ENCODE measurements at places on chromosomes 7 and 10. TPM values are rescaled to one million over a fixed set of nuclear protein-coding genes. Genes with fewer than 3 reads are reported as not detected.

DNA sequence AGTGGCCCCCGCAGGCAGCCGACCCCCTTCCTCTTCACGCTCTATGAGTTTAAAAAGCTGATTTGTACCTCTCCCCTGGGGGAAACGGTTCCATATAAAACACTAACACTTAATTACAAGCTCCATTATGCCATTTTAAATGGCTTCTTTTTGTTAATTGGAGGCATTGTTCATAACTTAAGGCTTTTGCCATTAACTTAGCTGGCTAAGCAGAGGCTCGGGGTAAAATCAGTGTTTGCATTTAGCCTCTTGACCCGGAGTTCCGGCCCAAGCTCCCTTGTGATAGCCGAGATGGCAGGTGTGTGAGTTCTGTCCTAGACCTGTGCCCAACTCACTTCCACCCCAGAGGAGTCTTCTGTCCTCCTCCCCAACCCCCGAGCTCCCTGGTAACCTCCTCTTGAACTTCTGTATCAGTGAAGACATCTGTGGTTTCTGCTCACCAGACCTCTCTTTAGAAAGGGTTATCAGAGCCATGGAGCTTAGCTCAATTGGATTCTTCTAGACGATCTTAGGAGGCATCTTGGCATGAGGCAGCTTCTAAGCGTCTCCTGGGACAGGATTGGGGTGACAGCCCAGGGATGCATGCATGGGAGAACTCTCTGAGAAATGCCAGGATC, 34.2 kb upstream of the SH2B2 start:
- no peak overlapping the region for H3K27ac ChIP-seq
- no peaks in the 10 kb centered on the region for H3K36me3 ChIP-seq
- H3K4me1 ChIP-seq, result no peaks in the 10 kb centered on the region

- no peak overlapping the region for H3K27ac ChIP-seq
- no peaks in the 10 kb centered on the region for H3K36me3 ChIP-seq
- H3K27me3 ChIP-seq, result no peaks in the 10 kb centered on the region
Observed at GRCh38 chr7:158107806-158108205, 479.8 kb downstream of the PTPRN2 start.

GRCh38 chr10:31526681-31527080, 207.7 kb downstream of the ZEB1 start:
- DNase-seq, result no peak
- H3K27me3 ChIP-seq, result no peaks in the 10 kb centered on the region
- H3K27ac ChIP-seq, result no peak overlapping the region
- H3K4me1 ChIP-seq, result no peaks in the 10 kb centered on the region

- no peak overlapping the region for H3K4me3 ChIP-seq
- no peaks in the 10 kb centered on the region for H3K36me3 ChIP-seq
- no peaks in the 10 kb centered on the region for H3K4me1 ChIP-seq
- peak; percentile 90 for DNase-seq
Observed at GRCh38 chr7:1919539-1920265, 249.6 kb downstream of the ELFN1 start.

DNA sequence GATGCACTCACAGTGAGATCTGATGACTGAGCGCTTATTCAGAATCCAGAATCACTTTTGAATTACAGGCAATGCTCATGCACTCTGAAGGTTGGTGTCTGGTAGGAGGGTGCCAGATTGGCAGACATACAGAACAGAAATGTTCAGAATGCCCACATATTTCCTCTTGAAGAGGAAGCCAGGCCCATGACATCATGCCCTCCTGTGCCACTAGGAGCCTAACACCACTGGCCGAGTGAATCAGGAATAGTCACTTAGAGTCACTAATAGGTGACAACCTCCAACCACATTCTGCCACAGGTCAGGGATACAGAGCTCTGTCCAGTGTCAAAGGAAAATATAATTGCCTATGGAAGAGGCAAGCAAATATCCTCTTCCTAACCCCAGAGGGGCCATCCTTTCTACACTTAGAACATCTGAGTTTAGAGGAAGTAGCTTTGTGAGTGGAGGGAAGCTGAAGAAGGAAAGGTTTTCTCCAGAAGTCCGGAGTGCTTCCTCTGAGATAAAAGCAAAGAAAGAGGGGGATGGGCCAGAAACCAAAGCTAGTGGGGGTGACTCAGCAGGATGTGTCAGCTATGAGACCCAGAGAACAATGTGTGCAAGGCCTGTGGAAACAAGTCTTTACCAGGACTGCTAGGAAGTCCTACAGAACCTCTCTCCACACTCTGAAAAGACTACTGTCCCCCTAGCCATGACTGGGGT, 838.8 kb downstream of the GRID1 start:
- H3K4me3 ChIP-seq, result no peak overlapping the region
- H3K27me3 ChIP-seq, result no peaks in the 10 kb centered on the region
- H3K36me3 ChIP-seq, result no peaks in the 10 kb centered on the region

DNA sequence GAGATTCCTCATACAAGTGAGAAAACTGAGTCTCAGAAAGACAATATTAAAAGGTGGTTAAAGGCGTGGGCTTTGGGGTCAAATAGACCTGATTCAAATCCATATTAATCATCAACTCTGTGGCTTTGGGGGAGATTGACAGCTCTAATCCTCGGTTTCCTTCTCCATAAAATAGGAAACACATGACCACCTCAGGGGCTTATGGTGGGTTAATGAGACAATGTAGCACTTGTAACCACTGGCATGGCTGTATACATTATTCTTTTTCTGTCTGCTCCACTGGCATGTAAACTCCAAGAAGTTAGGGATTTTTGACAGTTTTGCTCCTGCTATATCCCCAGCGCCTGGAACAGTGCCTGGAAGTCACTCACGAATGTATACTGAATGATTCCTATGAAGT, 120.8 kb upstream of the GAD2 start:
- no peak overlapping the region for H3K4me3 ChIP-seq
- H3K27me3 ChIP-seq, result no peaks in the 10 kb centered on the region
- no peaks in the 10 kb centered on the region for H3K4me1 ChIP-seq
- H3K27ac ChIP-seq, result no peak overlapping the region
- no peak for DNase-seq

DNA sequence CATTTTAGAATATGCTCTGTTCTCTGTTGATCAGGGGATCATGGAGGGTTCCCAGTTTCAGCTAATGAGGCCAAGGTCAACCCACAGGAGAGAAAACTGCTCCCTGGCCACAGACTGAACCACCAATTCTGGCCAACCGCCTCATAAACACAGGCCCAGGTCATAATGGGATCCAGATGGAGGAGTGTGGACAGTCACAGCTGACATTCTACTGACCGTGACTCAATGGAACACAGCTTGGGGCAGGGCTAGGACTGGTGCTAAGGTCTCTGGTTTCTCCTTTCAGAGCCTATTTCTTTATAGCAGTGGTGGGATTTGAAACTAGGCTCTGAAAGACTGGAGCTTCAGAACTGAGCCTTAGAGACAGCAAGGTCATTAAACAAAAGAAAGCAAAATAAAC, 68.3 kb downstream of the HIPK2 start:
- H3K27ac ChIP-seq, result no peak overlapping the region
- H3K36me3 ChIP-seq, result no peaks in the 10 kb centered on the region
- DNase-seq, result no peak
- peaks cover 33% of the 10 kb centered on the region for H3K4me1 ChIP-seq
- H3K27me3 ChIP-seq, result no peaks in the 10 kb centered on the region

DNA sequence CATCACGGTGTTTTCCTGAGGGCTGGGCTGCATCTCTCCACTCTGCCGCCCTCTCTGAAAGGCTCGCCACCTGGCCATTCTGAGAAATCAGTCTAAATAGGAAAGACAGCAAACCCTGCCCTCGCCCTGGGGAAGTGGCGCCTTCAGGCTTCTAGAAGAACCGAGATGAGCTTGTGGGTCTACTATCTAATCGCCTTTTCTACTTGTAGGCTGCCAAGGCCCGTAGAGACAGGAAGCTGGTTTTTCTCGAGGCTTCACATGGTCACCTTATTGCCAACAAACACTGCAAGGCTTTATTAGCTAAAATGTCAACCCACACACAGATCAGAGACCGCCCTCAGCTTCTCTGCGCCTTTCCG, 21.4 kb downstream of the LAT2 start:
- H3K4me3 ChIP-seq, result no peak overlapping the region
- peaks cover 11% of the 10 kb centered on the region for H3K36me3 ChIP-seq
- H3K27me3 ChIP-seq, result no peaks in the 10 kb centered on the region
- DNase-seq, result no peak
- no peaks in the 10 kb centered on the region for H3K4me1 ChIP-seq

UPK3B gene
- 1.5 TPM for total RNA-seq

CTAGE8 gene
- total RNA-seq, result 0.62 TPM

- H3K36me3 ChIP-seq, result no peaks in the 10 kb centered on the region
- peaks cover 10% of the 10 kb centered on the region for H3K4me1 ChIP-seq
- H3K27ac ChIP-seq, result no peak overlapping the region
Observed at GRCh38 chr7:36109013-36109627, 43.9 kb upstream of the EEPD1 start.

DNA sequence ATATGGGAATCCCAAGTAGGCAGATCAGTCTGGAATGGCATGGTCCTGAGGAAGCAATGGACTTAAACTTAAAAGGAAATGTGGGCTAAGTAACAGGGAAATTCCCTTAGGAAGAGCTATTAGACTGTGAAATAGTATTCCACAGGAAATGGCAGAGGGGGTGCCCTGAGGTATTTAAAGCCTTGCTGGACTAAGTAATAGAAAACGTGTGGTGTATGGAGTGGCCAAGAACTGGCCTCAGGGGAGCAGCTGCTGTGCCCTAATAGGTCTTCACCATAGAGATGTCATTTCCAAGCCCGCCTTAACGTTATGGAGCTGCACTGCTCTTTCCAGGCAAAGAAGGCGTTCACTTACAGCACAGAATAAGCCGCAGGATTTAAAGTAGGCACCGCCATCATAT, 365.2 kb upstream of the ZMIZ1 start:
- H3K27me3 ChIP-seq, result no peaks in the 10 kb centered on the region
- H3K36me3 ChIP-seq, result no peaks in the 10 kb centered on the region
- no peaks in the 10 kb centered on the region for H3K4me1 ChIP-seq
- no peak overlapping the region for H3K27ac ChIP-seq
- DNase-seq, result no peak

CXCL12 gene
- 17.8 TPM for total RNA-seq

CACNA2D1 gene
- 2.3 TPM for total RNA-seq

GRCh38 chr10:110504111-110504735, 6.5 kb downstream of the DUSP5 start:
- peak; percentile 61 for DNase-seq
- H3K27ac ChIP-seq, result peak overlapping the region; percentile 20
- H3K4me3 ChIP-seq, result no peak overlapping the region
- peaks cover 32% of the 10 kb centered on the region for H3K4me1 ChIP-seq

CTNNA3 gene
- total RNA-seq, result 0.19 TPM

STEAP2 gene
- 9.8 TPM for total RNA-seq

DNA sequence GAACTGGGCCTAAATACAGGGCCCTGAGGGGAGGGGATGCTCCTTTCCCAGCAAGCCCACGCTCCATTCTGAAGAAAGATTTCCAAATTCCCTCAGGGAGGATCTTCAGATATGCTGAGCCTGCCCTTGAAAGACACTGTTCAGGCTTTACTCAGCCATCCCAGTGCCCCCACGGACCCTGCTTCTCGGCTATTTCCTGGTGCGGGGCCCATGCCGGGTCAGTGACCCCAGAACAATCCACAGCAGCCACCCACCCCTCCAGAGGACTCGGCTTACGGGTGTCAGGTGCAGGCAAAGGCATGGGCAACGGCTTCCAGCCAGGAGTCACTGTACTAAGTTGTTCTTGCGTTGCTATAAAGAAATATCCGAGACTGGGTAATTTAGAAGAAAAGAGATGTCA, 137.1 kb downstream of the OAT start:
- no peak overlapping the region for H3K27ac ChIP-seq
- H3K4me3 ChIP-seq, result no peak overlapping the region
- no peaks in the 10 kb centered on the region for H3K36me3 ChIP-seq
- no peaks in the 10 kb centered on the region for H3K27me3 ChIP-seq

GRCh38 chr7:179209-179681, 13.1 kb upstream of the FAM20C start:
- no peaks in the 10 kb centered on the region for H3K27me3 ChIP-seq
- H3K4me3 ChIP-seq, result no peak overlapping the region
- H3K36me3 ChIP-seq, result no peaks in the 10 kb centered on the region
- no peak for DNase-seq
- no peak overlapping the region for H3K27ac ChIP-seq

- no peaks in the 10 kb centered on the region for H3K36me3 ChIP-seq
- no peak overlapping the region for H3K27ac ChIP-seq
- H3K27me3 ChIP-seq, result no peaks in the 10 kb centered on the region
- H3K4me3 ChIP-seq, result no peak overlapping the region
- DNase-seq, result no peak
- H3K4me1 ChIP-seq, result no peaks in the 10 kb centered on the region
Observed at GRCh38 chr7:151895631-151896031, 18.7 kb upstream of the PRKAG2 start.

- no peaks in the 10 kb centered on the region for H3K4me1 ChIP-seq
- no peak overlapping the region for H3K27ac ChIP-seq
- no peak overlapping the region for H3K4me3 ChIP-seq
Observed at GRCh38 chr7:92412745-92413144, 34.5 kb upstream of the GATAD1 start.

DNA sequence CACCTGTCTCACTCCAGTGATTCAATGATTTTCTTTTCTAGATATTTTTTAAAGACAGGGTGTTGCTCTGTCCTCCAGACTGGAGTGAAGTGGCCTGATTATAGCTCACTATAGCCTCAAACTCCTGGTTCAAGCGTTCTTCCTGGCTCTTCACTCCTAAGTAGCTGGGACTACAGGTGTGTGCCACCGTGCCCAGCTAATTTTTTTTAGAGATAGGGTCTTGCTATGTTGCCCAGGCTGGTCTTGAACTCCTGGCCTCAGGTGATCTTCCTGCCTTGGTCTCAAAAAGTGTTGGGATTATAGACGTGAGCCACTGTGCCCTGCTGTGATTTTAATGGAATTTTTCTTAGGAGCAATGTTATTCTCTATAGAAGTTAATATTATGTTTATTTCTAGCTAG, 14.1 kb downstream of the NUP205 start:
- no peaks in the 10 kb centered on the region for H3K4me1 ChIP-seq
- no peak overlapping the region for H3K4me3 ChIP-seq
- no peak overlapping the region for H3K27ac ChIP-seq
- DNase-seq, result no peak
- H3K27me3 ChIP-seq, result no peaks in the 10 kb centered on the region

GRCh38 chr7:24325708-24326107, 41.7 kb downstream of the NPY start:
- H3K36me3 ChIP-seq, result no peaks in the 10 kb centered on the region
- no peak for DNase-seq
- H3K4me3 ChIP-seq, result no peak overlapping the region
- no peak overlapping the region for H3K27ac ChIP-seq
- no peaks in the 10 kb centered on the region for H3K4me1 ChIP-seq

TMEM213 gene
- total RNA-seq, result not detected

GRCh38 chr10:16597656-16598055, 76.0 kb upstream of the C1QL3 start:
- DNase-seq, result no peak
- no peaks in the 10 kb centered on the region for H3K4me1 ChIP-seq
- no peak overlapping the region for H3K4me3 ChIP-seq
- H3K36me3 ChIP-seq, result no peaks in the 10 kb centered on the region
- H3K27me3 ChIP-seq, result no peaks in the 10 kb centered on the region

GRCh38 chr7:100944138-100944537, 5.2 kb upstream of the MUC3A start:
- DNase-seq, result no peak
- H3K4me1 ChIP-seq, result no peaks in the 10 kb centered on the region
- H3K27ac ChIP-seq, result no peak overlapping the region
- no peaks in the 10 kb centered on the region for H3K27me3 ChIP-seq
- no peaks in the 10 kb centered on the region for H3K36me3 ChIP-seq

FZD8 gene
- total RNA-seq, result 2.6 TPM
